ENCODE measurements at places on chromosomes 16 and 17.

DNA sequence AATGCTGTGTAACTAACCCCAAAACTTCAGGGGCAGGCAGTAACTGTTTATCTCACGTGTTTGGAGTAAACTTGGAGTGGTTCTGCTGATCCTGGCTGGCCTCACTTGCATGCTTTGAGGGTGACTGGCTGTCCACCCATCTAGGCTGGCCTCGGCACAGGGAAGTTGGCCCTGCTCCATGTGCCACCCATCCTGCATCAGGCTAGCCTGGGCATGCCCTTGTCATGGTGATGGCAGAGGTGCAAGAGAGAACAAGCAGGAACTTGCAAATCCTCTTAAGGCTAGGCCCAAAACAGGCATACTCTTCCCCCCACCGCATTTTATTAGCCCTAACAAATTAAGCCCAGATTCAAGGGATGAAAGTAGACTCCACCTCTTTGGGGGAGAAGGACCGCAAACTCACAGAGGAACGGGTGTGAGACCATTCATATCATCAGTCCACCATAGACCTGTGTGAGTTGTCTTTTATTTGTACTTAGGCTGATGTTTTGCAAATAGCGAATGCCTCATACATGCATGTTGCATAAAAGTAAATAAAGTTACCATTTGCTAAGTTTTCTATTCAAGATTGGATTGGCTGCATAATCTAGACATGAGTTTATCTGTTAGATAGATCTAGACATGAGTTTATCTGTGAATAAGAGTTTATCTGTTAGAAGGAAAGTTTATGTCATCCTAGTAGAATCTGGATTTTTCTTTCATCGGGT is 221.0 kb downstream of the CCDC182 start:
- DNase-seq = no peak

GRCh38 chr16:67430977-67431774 is at the start of gene HSD11B2:
Gene HSD11B2, plus strand, starts transcription at chr16:67431121. Its CDS starts 128 bp downstream, at chr16:67431249.
- peak; percentile 76 for DNase-seq

DNA sequence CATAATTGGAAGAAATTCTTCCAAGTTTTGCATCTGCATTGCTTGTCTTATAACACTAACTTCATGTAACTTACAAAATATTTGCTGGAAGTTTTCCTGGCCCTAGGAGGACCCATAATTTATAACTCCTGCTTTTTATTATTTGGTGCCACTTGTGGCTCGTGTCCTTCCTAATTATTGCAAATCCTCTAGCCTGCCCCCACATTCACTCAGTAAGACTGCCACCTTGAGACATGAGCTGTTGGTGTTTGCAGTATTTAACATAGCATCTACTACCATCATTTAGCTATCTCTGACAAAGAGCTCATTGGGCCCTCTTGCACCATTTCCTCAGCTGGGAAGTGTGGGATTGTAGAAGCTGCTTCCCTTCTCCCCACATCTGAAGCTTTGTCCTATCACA is 49.5 kb downstream of the FTO start:
- no peak for DNase-seq

DNA sequence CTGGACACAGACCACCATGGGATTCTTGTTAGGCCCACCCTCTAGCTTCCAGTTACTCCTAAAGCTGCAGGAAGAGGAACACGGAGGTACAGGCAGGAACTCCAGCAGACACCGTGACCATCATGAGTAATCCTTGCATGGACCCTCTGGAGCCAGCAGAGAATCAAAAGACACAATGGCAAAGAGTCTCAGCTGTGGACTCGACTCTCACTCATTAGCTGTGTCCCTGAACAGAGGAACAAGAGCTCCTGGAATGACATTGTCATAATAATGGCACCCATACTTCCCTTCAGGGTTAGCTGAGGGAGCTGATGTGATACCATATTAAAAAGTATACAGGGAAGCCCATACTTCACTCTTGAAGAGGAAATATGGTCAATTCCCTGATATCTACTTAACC is 176.3 kb upstream of the ASIC2 start:
- no peak for DNase-seq

GRCh38 chr17:82649501-82650261 is 1.4 kb upstream of the WDR45B start:
- DNase-seq = no peak

DNA sequence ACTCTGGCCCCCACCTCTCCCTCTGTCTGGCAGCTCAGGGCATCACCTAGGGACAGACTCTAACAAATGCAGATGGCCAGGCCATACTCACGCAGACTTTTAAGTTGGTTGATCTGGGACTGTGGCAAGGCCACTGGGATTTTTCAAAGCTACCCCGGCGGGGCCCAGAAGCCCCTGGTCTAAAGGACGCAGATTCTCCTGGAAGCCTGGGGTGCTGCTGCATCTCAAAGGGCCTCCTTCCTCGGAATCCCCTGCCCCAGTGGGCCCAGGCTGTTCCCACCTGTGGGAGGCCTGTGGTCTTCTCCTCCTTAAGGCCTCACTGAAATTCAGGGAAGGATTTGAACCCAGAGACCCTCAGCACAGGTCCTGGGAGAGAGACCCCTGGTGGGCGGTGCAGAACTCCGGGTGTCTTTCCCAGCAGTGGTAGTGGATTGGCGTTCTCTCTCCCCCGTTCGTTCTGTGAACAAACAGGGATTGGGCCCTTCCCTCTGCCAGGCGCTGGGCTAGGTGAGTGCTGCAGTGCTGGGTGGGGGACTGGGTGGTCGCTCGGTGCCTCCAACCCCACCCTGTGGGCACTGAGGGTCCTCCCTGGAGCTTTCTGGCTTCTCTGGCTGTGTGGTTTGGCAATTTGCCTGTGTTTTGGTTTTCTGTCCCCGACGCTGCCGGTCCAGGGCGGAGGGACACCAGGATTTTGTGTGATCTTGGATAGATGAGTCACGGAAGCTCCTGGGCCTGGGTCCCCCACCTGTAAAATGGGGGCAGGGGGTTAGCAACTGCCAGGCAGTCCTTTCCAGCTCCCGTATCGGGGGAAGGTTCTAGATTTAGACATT is 160.5 kb upstream of the GSE1 start:
- no peak for DNase-seq
